ENCODE measurements at places on chromosomes 7 and 10.

DNA sequence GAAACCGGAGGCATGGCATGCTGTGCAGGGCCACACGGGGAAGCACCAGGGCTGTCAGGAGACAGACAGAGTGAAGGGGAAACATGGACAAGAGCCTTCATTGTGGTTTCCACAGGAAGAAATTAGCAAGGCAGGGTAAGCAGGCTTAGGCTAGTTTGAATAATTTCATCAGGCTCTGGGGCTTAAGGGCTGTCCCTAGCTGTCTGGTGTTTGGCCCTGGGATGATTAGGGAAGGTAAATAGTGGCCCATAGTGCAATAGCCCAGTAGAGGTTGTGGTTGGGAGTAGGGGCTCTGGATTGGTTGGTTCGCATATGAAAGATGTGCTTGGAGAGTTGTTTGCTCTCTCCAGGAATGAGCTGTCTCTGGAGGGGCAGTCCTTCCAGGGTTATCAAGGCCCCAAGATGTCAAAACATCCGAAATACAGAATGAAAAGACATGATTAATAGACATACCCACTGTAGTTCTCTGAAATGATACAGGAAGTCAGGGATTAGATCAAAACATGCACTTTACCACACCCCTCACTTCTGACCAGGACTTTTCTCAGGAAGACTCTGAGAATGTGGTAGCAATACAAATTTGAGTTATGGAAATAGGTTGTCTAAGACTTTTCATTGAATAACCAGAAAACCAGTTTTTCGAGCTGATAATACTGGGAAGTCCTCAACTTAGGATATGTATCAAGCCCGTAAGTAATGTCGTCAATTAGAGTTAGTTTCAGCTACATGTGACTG lies 224.9 kb upstream of the NFE2L3 start:
- no peak for DNase-seq

- no peak for DNase-seq
Measured at GRCh38 chr7:139791316-139791715, 13.5 kb upstream of the HIPK2 start.

- no peak for DNase-seq
Measured at GRCh38 chr7:104111271-104111670, 96.5 kb downstream of the ORC5 start.

GRCh38 chr10:111871458-111871857 lies 312.1 kb downstream of the GPAM start:
- DNase-seq: no peak

GRCh38 chr10:98266647-98267046 lies 1.3 kb downstream of the LOXL4 start:
- no peak for DNase-seq

GRCh38 chr10:14583252-14583651 lies 191.4 kb downstream of the FAM107B start:
- no peak for DNase-seq

- DNase-seq: peak; percentile 8
Measured at GRCh38 chr7:103432712-103433111, 13.3 kb downstream of the SLC26A5 start.
